ENCODE measurements at places on chromosomes 16 and 17.
A peak's percentile ranks its signal among the peaks of the same experiment; 100 is the strongest.

DNA sequence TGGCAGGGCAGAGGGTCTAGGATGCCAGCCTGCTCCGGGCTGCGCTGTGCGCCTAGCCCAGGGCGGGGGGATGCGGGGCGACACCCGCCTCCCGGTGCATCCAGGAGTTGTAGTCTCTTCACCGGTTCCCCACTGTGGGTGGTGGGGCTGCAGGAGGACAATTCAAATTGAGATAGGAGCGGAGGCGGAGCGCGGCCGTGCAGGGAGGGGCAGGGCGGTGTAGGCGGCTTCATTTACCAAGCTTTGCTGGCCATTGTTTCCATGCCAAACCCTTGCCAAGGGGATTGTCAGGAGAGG lies 2047.4 kb downstream of the TP53TG3F start:
- H3K27ac ChIP-seq: no peak overlapping the region
- no peaks in the 10 kb centered on the region for H3K36me3 ChIP-seq
- no peak overlapping the region for H3K4me3 ChIP-seq
- no peaks in the 10 kb centered on the region for H3K4me1 ChIP-seq
- H3K27me3 ChIP-seq: no peaks in the 10 kb centered on the region

DNA sequence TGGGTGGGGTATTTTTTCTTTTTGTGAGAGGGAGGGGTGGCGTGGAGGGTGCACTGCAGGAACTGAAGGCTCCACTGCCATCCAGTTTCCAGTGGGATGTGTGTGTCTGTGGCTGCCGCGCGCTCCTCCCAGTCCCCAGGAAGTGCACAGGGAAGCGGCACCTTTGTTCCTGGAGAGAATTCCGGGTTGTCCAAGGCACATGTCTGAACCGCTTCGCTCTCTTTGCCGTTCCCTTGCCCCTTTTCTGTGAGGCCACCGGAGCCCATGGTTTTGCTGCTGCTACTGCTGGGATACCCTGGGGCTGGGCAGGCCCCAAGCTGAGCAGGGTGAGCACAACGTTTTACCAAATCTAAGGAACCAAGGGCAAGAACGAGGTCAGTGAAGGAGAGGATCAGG lies 19.5 kb downstream of the ACSF3 start:
- H3K27me3 ChIP-seq: no peaks in the 10 kb centered on the region
- peaks cover 32% of the 10 kb centered on the region for H3K4me1 ChIP-seq
- peaks cover 14% of the 10 kb centered on the region for H3K36me3 ChIP-seq
- no peak overlapping the region for H3K4me3 ChIP-seq
- DNase-seq: no peak

- no peaks in the 10 kb centered on the region for H3K36me3 ChIP-seq
- DNase-seq: no peak
- H3K27ac ChIP-seq: no peak overlapping the region
- no peak overlapping the region for H3K4me3 ChIP-seq
- no peaks in the 10 kb centered on the region for H3K27me3 ChIP-seq
These were observed 30.4 kb downstream of the COX4I1 start for GRCh38 chr16:85829751-85830445.

DNA sequence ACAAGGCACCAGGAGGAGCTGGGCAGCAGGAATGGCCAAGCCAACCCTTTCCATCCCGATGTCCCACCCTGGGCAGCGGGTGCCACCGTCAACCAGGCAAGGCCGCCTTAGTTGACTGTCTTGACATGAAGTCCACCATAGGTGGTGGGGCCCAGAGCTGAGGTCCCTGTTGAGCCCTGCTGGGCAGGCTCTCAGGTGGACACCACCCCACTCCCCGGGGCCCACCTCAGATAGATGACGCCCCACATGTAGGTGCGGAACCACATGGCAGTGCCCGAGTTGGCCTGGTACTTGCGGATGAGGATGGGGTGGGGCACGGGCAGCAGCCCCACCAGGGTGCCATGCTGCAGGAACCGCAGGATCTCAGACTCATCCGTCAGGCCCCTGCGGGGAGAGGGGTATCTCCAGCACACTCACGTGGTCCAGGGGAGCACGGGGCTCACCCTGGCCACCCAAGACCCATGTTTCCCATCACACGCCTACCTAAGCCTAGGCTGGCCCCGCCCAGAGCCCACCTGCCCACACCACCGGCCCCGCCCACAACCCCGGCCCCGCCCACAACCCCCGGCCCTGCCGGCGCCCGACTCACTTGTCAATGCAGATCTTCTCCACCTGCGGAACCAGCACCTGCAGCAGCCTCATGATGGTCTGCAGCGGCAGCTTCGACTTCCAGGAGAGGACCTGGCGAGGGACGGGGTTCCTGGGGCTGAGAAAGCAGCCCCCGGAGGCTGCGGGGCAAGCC lies 16.2 kb downstream of the OTOP3 start:
- H3K27me3 ChIP-seq: no peaks in the 10 kb centered on the region
- H3K4me1 ChIP-seq: no peaks in the 10 kb centered on the region
- no peak overlapping the region for H3K27ac ChIP-seq
- H3K4me3 ChIP-seq: no peak overlapping the region

- no peaks in the 10 kb centered on the region for H3K27me3 ChIP-seq
- H3K36me3 ChIP-seq: no peaks in the 10 kb centered on the region
- no peak overlapping the region for H3K4me3 ChIP-seq
- no peak for DNase-seq
- no peak overlapping the region for H3K27ac ChIP-seq
- H3K4me1 ChIP-seq: no peaks in the 10 kb centered on the region
These were observed 172.8 kb upstream of the PSMD7 start for GRCh38 chr16:74123826-74124225.

- H3K27ac ChIP-seq: no peak overlapping the region
- DNase-seq: no peak
- no peak overlapping the region for H3K4me3 ChIP-seq
- no peaks in the 10 kb centered on the region for H3K27me3 ChIP-seq
- no peaks in the 10 kb centered on the region for H3K36me3 ChIP-seq
These were observed 900.8 kb upstream of the GOT2 start for GRCh38 chr16:59634951-59635350.

- no peaks in the 10 kb centered on the region for H3K4me1 ChIP-seq
- DNase-seq: no peak
- H3K4me3 ChIP-seq: no peak overlapping the region
- H3K27me3 ChIP-seq: no peaks in the 10 kb centered on the region
These were observed 9.2 kb upstream of the KAT7 start for GRCh38 chr17:49779156-49779738.

GRCh38 chr16:81514041-81514559 lies 69.5 kb downstream of the CMIP start:
- H3K4me1 ChIP-seq: peaks cover 22% of the 10 kb centered on the region
- H3K27ac ChIP-seq: peak overlapping the region; percentile 35
- peaks cover 5% of the 10 kb centered on the region for H3K36me3 ChIP-seq

- H3K4me3 ChIP-seq: no peak overlapping the region
- no peak overlapping the region for H3K27ac ChIP-seq
- H3K27me3 ChIP-seq: no peaks in the 10 kb centered on the region
- no peaks in the 10 kb centered on the region for H3K4me1 ChIP-seq
- no peak for DNase-seq
These were observed 37.1 kb downstream of the TRIM25 start for GRCh38 chr17:56876766-56877179.

GRCh38 chr17:41785091-41785858 lies 1.2 kb downstream of the JUP start:
- H3K27me3 ChIP-seq: no peaks in the 10 kb centered on the region
- peaks cover 13% of the 10 kb centered on the region for H3K4me1 ChIP-seq
- H3K36me3 ChIP-seq: no peaks in the 10 kb centered on the region
- H3K27ac ChIP-seq: no peak overlapping the region
- peak overlapping the region; percentile 67 for H3K4me3 ChIP-seq

DNA sequence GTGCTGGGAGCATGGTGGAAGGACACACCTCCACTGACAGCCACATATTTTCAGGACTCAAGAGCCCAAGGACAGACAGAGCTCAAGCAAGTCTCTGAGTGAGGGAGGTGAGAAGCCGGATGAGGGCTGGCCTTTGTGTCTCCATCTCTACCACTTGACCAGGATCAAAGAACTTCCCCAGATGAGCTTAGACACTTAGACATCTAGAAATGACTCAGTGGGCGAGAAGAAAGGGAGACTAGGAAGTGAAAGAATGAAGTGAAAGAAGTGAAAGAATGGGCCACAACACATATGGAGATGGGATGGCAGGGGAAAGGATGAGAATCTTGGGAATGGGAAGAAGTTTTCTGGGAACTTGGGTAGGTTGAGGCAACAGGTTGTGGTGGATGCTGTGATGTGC lies 274.9 kb upstream of the CCL2 start:
- H3K4me1 ChIP-seq: peaks cover 14% of the 10 kb centered on the region
- H3K27me3 ChIP-seq: no peaks in the 10 kb centered on the region
- peak; percentile 46 for DNase-seq
- H3K27ac ChIP-seq: no peak overlapping the region

DNA sequence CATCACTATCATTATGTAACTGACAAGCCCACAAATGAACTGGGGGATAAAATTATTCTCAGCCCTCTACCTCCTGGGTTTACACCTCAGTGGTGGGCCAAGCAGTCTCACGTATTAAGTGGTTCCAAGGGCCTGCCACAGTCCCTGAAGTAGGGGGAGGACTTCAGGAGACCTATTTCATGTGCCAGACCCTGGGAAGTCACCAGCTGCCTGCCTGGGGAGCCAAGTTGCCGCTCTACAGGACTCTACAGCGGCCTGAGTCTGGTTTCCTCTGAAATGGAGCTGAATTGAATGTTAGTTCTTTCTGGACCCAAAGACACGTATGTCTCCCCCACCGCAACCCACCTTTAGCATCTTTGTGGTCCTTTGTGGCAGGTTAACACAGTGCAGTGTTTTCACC lies 187.0 kb downstream of the IRX3 start:
- no peaks in the 10 kb centered on the region for H3K4me1 ChIP-seq
- H3K27me3 ChIP-seq: no peaks in the 10 kb centered on the region
- no peaks in the 10 kb centered on the region for H3K36me3 ChIP-seq
- no peak for DNase-seq
- H3K4me3 ChIP-seq: no peak overlapping the region

Measured in GM12878 (cell line).